Iris pigment epithelial cell (primary cell): ENCODE measurements at places on chromosomes 12 and 14.

DNA sequence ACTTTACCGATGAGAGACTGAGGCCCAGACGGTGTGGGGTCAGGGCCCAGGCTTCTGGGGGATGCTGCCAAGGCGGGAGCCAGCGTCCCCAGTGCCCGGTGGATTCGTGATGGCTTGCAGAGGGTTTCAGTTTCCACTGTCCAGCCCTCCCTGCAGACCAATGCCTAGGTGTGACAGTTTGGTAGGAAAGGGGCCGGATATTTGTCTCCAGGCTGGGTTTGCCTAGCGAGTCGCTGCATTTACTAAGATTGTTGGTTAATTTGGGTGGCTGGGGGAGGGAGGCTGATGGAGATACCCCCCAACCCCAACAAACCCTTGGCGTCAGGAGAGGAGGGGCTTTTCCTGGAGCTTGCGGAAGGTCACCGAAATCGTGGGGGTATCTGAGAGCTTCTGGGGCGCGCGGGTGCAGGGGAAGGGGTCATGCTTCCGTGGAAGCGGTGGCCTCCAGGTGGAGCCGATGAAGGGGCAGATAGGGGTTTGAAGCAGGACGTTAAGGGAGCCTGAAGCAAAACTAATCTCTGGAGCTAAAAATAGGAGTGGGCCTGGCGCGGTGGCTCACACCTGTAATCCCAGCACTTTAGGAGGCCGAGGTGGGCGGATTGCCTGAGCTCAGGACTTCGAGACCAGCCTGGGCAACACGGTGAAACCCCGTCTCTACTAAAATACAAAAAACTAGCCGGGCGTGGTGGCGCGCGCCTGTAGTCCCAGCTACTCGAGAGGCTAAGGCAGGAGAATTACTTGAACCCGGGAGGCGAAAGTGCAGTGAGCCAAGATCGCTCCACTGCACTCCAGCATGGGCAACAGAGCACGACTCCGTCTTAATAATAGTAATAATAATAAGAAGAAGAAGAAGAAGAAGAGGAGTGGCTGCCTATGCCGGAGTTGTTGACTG lies 1.1 kb upstream of the CDC42BPB start:
- no peak for DNase-seq

GRCh38 chr14:103724116-103724515 lies 8.5 kb downstream of the ZFYVE21 start:
- DNase-seq, result peak; percentile 47

- peak; percentile 85 for DNase-seq
Observed at GRCh38 chr12:49198431-49199155, 9.7 kb upstream of the TUBA1A start.

DNA sequence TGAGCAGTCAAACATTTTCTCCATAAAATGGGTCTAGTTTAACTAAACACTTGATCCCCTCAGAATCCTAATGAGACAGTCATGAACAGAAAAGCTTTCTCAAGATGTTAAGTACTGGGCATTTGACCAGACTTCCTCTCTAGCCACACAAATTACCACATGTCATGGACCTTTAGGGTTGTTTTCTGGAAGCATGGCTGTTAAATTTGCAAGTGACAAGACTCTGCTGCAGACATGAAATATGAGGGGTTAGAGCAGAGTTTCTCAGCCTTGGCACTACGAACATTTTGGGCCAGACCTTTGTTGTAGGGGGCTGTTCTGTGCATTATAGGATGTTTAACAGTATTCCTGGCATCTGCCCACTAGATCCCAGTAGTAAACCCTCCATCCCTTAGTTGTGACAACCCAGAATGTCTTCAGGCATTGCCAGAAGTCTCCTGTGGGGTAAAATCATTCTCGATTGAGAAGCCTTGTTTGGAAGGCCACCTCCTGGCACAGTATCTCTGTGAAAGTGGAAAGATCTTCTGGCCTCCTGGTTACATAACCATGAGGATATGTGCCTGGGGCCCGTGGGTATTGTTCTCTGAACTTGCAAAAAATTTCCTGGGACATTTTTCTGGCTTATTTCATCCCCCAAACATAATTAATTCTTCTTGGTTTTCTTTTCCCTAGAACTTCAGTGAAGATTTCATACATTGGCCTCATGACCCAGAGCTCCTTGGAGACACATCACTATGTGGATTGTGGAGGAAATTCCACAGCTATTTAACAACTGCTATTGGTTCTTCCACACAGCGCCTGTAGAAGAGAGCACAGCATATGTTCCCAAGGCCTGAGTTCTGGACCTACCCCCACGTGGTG lies 4.3 kb downstream of the TMEM106C start:
- peak; percentile 51 for DNase-seq

DNA sequence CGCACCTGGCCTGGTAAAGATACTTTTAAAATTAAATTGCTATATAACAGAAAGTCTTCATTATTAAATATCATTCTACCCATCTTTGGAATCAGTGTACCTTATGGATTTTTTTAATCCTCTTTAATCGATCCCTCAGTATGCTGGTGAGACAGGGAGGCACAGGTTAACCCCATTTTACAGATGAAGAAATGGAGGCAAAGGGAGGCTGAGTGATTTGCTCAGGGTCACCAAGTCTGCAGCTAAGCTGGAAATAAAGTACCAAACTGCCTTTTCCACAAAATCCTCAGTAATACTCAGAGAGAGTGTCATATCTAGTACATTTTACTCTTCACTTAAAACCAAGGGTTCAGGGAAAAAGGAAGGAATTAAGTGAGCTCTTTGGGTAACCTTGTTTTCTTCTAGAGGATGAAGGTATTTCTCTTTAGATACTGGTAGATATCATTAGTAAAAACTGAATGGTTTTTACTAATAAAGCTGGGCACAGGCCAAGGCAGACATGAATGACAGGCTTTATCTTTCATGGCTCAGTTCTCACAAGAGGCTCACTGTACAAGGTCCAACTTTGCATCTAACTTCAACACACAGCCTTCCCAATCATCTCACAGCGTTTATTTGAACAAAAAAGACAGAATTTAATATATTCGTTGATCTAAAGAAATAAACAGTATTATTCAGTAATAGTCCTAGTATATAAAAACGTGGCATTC lies 35.3 kb upstream of the TTC7B start:
- no peak for DNase-seq

- DNase-seq, result peak; percentile 95
Observed at GRCh38 chr12:124568431-124569374, 1.3 kb upstream of the NCOR2 start.

- DNase-seq, result no peak
Observed at GRCh38 chr14:68885226-68886108, 92.6 kb upstream of the ZFP36L1 start.

GRCh38 chr14:68884031-68885030 lies 91.5 kb upstream of the ZFP36L1 start:
- DNase-seq, result peak; percentile 94

DNA sequence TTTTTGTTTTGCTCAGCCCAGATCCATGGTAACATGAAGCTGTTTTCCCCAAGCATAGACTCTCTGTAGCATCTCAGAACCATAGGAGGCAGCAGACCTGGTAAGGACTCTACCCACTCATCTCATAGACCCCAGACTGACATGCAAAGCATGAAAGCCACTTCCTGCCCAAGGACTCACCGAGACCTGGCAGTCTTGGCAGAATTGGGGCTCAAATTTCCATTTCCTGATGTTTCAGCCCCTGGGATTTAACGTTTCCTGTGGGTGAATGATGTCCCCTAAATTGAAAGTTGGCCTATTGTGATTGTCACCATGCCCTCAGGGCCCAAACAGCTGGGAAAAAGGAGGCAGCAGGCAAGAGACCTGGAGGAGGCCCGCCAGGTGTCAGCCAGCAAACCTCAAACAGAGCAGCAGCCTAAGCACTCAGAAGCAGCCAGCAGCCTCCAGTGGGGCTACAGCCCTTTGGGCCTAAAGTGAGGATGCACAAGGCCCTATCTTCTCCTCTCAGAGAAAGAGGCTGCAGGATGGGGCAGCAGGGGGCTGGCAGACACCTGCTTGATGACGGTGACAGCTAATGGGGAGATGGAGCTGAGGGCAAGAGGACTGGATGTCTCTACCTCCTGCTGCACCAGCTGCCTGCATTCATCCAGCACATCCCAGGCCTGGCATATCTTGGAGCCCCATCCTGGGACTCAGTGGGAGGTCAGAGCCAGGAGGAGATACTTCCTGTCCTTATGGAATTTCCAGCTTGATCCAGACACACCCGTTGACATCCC lies 8.5 kb downstream of the KRT85 start:
- DNase-seq, result no peak

- DNase-seq, result no peak
Observed at GRCh38 chr12:40175045-40175444, 49.8 kb upstream of the LRRK2 start.
